ENCODE measurements at places on chromosomes 6 and 20.

DNA sequence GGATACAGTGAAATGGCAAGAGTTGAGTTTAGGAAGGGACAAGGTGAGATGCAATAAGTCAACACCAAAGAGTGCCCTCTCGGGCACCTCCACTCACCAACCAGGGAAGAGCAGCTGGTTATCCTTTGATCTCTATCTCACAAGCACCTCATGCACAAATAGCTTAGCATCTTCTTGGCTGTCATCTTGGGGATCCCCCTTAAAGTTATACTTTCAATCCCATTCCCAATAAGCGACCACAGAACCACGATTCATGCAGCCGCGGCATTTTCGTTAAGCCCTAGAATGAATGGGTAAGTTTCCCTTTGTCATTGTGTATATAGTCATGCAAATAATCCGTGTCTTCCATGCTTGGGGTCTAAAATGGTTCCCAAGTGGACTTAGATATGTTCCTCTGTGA, 73.5 kb downstream of the ADTRP start:
- no peak for DNase-seq

- DNase-seq = no peak
Observed at GRCh38 chr6:116648156-116648555, 20.4 kb downstream of the ZUP1 start.

DNA sequence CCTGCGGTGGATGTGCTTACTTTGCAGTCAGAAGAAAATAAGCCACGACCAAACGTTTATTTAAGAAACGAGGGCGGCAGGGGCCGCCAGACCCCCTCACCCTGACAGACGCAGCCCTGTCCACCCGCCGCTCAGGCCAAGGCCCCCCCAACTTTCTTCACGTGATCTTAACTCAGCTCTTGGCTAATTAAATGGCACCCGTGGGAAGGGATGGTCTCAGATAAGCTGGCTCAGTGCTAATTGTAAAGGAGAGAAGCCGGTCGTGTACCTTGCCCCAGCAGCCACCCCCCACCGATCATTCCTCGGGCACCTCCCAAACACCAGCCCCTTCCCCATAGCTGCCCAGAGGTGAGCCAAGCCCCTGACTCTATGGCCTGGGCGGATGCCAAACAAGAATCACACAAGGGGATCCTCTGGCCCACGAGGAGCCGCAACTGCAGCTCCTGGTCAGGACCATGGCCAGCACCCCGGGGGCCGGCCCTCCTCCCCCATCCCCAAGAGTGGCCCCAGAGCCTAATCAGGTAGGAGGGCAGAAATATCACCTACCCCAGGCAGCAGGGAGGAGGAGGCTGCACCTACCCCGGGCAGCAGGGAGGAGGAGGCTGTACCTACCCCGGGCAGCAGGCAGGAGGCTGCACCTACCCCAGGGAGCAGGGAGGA, 11.2 kb downstream of the KCNQ2 start:
- no peak for DNase-seq

GRCh38 chr6:21826023-21826422, 232.5 kb downstream of the SOX4 start:
- no peak for DNase-seq

DNA sequence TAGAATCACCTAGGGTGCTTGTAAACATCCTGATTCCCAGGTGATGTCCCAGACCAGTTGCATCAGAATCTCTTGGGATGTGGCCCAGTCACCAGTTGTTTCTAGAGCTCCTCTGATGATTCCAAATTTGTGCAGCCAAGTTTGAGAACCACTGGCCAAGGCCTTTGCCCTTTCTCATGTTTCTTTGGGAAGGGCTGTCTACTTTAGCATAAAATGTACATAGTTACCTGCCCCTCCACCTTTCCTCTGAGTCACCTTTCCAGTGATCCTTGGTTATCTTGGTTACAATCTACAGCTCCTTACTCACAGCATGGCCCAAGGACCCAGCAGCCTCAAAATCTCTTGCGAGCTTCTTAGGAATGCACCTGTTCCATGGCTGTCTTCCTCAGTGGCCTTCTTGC, 266.4 kb upstream of the PRND start:
- no peak for DNase-seq

- DNase-seq = no peak
Observed at GRCh38 chr6:31655349-31656237, at the start of gene APOM. Gene APOM (plus strand): TSS chr6:31655894. CDS start chr6:31655967, 73 bp downstream.

GRCh38 chr6:36844232-36845170, 5.3 kb upstream of the CPNE5 start:
- no peak for DNase-seq

- no peak for DNase-seq
Observed at GRCh38 chr20:64164123-64164836, at the start of gene MYT1. Gene MYT1 (plus strand): TSS chr20:64164452. CDS start chr20:64198862, 34,410 bp downstream.

GRCh38 chr6:5121956-5122355, 36.8 kb downstream of the PPP1R3G start:
- DNase-seq = no peak

DNA sequence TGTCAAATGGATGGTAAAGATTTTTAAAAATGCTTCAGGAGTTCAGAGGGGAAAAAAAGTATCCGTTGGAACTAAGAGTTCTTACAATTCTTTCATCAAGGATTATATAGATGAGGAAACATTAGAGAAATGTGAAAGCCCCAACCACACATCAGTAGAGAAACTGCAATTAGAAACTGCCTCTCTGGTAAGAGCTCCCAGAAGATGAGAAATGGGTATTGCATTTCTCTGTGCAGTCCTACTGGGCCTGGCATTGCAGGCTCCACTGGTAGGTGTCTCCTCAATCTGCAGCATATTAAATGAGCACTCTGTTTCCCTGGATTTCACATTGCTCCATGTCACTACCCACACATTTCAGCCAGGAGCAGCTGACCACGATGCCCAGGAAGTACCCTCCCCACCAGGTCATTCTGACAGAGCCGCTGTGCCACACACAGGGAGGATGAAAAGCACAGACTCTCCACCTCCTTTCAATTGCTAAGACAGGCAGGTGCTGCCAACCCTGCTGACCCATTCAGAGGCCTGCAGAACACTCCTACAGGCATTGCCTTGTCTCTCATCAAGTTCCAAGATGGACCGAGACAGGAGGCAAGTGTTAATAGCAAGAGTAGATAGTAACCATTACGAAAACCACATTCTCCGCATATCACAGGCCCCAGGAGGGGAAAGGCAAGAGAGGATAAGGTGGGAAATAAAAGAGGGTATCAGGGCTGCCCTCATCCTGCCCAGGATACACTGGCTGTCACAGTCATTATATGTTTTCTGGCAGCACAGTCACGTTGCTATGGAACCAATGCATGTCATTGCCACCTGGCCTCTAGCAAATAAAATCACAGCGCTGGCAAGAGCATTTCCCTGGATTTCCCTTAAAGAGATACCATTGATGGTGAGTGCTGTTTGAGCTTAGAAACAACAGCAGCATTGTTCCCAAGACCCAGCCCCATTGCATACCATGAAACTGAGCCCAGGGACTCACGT, 241.7 kb downstream of the ATXN1 start:
- no peak for DNase-seq

- no peak for DNase-seq
Observed at GRCh38 chr6:113848280-113848679, 8.9 kb upstream of the MARCKS start.

- no peak for DNase-seq
Observed at GRCh38 chr6:163137398-163137881, 277.1 kb upstream of the QKI start.

DNA sequence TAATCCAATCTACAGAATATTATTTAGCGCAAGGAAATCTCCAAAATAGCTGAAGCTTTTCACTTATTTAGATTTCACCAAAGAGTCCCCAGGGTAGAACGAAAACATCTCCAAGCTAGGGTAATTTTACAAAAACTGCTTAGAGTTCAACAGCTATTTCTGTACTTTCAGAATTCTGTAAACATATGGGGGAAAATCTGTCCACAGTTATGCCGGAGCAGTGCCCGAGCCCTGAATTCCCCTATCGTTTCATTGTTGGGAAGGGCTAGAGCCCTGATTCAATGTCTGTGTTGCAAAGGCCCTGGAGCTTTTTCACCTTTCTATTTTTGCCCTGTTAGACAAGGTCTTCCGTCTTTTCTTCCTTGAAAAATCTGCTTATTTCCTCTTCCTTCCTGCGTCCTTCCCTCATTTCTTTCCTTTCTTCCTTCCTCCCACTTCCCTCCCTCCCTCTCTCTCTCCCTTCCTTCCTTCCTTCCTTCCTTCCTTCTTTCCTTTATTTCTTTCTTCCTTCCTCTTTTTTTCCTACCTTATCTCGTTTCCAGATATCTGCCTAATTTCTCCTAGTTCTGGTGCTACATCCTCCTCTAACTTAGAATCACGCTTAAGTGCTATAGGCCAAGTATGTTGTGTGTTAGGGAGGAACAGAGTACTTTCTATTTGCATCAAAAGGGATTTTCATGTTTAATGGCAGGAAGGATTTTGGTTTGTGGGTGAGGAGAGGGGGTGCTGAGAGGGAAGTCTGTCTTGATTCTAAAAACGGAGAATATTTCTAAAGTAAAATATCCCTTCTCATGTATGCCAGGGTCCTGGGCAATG, 122.5 kb upstream of the BMP2 start:
- DNase-seq = no peak

DNA sequence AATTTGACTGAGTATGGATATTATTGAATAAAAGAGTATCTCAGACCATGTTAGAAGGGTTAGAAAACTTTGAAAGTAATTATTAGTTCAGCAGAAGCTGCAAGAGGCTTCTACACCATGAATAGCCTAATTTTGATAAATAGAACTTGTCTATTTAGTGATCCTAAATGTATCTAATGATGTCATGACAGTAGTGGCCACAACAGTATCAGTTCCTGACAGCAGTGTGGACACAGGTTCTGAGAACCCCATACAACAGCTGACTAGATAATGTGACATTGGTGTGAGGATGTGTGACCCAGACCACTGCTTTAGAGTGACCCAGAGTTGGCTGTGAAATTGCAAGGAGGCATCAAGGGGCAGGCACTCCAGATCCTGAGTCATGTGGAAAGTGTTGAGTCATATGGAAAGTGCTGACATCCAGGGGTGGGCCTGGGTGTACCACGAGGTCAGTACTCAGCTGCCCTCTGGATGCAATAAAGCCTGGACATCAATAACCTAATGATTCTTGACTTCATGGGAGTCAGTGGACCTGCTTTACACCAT, 754.7 kb downstream of the DHX35 start:
- DNase-seq = no peak

DNA sequence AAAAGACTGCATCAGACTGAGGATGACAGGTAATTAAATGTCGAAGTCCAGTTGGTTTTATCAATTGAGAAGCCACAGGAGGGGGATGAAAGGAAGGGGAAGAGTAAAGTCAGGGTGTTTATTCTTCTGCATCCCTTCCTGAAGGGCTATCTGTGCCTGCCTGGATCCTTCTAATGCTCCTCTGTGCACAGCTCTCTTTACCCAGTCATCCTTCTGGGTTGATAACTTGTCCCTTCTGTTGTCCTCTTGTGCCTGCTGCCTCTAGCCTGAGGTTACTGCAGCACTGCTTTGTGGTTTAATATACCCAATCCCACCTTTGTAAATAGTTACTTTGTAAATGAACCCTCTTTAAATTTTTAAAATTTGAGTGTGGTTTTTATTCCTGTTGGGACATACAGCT, 1127.3 kb downstream of the EPHA7 start:
- no peak for DNase-seq

DNA sequence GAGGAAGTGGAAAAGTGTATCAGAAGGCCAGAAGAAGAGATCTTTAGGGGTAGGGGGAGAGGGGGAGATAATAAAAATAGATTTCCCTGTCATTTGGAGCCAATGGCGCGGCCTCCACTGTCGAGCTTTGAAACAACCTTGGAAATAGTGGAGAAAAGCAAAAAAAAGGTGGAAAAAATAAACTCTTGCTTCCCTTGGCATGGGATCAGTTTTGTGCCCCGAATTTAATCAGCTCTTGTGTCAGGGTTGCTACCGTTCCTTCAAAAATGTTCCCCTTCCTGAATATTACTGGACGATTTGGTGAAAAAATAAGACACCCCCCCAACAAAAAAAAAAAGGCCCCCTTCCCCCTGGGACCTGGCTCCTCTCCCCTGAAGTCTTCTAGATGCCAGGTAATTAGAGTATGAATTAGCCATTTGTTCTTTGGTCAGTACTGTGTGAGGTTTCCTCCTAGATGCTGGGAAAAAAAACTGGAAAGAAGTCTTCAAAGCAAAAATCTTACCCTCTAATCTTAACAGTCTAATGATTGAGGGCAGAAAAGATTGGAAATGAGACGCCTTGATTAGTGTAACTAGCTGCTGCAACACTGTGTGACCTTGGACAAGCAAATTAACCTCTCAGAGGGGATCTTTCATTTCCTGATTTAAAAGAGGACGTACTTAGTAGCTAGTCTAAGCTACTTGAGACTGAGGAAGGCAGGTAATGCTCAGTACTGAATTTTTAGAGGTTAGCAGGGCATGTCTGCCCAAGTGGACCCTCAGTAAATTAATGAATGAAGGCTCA, 872 bp upstream of the RBM39 start:
- no peak for DNase-seq

DNA sequence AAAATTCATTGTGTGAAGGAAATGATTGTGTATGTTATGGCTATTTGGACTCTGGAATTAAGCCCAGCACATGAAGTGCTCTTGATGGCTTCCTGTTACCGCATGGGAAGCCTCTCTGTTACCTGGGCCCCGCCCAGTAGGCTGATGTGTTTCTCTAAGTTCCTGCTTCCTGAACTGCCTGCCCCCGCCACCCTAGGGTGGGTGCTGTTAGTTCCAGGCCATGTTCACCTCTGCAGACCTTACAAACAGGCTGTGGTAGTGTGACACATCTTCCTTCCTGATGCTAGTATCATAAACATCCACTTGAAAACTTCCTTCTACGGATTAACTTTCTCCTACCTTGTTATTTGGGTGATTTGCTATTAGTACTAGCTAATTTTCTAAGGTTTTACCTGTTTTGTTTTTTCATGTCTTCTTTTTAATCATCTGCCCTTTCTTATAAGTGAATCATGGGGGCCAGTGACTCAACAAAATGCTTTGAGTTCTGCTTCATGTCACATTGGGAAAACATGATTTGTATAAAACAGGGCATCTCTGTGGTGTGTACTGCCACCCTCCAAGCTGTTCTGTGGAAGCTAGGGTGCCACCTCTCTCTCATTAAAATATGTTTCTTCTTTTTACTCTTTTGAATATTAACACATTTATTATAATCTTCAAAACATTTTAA, 40.6 kb downstream of the SH3BGRL2 start:
- DNase-seq = peak; percentile 26

- DNase-seq = no peak
Observed at GRCh38 chr6:42222448-42222847, 4.8 kb upstream of the MRPS10 start.

DNA sequence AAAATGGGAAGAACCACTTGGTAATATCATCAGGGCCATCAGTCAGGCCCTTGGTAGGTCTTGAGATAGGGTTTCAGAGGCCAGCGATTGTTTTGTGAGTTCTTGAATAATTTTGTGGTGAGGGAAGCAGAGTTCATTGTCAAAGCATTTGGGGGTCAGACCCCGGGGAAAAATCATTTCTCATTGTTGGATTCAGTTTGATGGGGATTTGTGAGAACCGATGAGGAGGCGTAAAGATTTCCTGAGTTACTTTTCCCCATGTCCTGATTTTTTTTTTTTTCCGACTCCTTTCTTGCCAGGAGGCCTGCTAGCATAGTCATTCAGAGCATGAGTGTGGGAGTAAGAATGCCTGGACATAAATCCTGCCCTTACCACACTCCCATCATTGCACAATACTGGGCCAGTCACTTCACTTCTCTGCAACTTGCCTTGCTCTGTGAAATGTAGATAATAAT, 60.3 kb downstream of the TSHZ2 start:
- no peak for DNase-seq

GRCh38 chr6:11654876-11655275, 117.3 kb downstream of the TMEM170B start:
- DNase-seq = no peak

GRCh38 chr20:24679448-24680047, 210.1 kb downstream of the SYNDIG1 start:
- no peak for DNase-seq

Measured in stimulated activated CD4-positive, alpha-beta T cell treated with anti-CD3 and anti-CD28 coated beads, Interleukin-2, amount 100 ng/mL, for 48 hours (primary cell).